HuH-7 (cell line): ENCODE measurements at places on chromosomes 13 and 19.

- DNase-seq = no peak
Measured at GRCh38 chr13:60158321-60158801, 5.4 kb downstream of the DIAPH3 start.

DNA sequence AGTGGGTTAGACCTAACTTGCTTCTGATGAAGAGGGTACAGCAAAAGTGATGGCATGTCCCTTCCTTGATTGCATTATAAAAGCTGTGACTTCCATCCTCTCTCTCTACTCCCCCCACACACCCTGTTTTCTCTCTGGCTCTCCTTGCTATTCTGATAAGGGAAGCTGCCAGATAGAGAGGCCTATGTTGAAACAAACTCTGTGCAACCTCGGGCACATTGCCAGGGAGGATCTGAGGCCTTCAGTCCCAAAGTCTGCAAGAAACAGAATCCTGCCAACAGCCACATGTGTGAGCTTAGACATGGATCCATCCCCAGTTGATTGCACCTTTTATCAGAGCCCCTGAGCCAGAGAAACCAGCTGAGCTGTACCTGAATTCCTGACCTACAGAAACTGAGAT is 44.8 kb upstream of the ARGLU1 start:
- DNase-seq = no peak

- DNase-seq = no peak
Measured at GRCh38 chr13:114200399-114200911, 21.4 kb downstream of the CFAP97D2 start.

DNA sequence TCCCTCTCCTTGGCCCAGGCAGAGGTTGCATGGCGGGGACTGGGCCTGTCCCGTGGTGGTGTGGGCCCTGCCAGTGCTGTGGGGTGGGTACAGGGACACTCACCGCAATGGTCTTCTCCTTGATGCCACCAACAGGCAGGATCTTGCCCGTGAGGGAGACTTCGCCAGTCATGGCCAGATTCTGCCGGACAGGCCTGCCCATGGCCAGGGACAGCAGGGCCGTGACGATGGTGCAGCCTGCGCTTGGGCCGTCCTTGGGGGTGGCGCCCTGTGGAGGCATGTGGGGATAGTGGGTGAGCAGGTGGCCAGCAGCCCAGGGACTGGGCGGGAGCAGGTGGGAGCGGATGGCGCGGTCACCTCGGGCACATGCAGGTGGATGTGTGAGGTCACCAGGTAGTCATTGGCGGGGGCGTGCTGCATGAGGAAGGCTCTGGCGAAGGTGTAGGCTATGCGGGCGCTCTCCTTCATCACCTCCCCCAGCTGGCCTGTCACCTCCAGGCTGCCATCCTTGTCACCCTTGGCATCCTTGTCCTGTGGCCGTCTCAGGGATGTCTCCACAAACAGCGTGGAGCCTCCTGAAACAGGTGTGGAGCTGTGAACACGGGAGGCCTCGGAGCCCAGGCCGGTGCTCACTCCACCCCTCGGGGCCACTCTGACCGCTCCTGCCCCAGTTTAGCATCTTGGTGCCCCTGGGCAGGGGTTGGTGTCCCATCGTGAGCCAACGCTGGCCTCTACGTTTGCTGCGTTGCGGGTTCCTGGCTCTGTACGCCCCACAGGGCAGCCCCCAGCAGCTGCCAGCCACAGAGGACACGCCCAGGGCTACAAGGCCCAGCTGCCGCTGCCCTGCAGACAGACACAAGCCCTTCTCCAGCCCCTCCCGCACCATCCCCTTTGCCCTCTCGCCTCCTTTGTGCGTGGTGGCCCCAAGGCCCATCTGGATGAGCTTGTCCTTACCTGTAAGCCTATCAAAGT is 3.4 kb downstream of the RPL36 start:
- no peak for DNase-seq

GRCh38 chr13:92459306-92459705 is 767.3 kb upstream of the GPC6 start:
- DNase-seq = no peak

- DNase-seq = no peak
Measured at GRCh38 chr13:94550062-94550738, 45.8 kb downstream of the TGDS start.

- DNase-seq = no peak
Measured at GRCh38 chr13:111602874-111603273, 282.4 kb downstream of the TEX29 start.

GRCh38 chr19:18790566-18791314 is at the start of gene COMP:
Gene COMP (minus strand): TSS chr19:18791305. CDS start chr19:18791269, 36 bp downstream.
- no peak for DNase-seq

DNA sequence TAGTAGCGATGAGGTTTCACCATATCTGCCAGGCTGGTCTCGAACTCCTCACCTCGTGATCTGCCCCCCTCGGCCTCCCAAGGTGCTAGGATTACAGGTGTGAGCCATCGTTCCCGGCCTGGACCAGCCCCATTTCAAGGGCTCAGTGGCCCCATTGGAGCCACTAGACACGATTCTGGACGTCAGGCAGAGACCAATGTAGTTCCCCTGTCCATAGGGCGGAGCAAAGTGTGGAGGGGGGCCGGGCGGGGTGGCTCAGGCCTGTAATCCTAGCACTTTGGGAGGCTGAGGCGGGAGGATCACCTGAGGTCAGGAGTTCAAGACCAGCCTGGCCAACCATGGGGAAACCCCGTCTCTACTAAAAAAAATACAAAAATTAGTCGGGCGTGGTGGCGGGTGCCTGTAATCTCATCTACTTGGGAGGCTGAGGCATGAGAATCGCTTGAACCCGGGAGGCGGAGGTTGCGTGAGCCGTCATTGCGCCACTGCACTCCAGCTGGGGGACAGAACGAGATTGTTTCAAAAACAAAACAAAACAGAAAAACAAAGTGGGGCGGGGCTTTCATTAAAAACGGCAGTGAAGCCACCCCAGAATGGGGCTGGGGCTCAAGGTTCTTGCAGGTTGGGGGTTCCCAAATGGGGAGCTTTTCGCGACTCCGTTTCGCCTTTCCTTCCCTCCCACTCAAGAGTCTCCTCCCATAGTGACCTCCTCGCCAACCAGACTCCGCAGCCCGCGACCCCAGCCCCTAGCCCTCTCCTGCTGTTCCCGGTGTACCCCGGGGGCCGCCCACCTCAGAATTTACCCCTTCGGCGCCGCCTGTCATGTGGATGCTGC is 758 bp upstream of the TECR start:
- DNase-seq = no peak

DNA sequence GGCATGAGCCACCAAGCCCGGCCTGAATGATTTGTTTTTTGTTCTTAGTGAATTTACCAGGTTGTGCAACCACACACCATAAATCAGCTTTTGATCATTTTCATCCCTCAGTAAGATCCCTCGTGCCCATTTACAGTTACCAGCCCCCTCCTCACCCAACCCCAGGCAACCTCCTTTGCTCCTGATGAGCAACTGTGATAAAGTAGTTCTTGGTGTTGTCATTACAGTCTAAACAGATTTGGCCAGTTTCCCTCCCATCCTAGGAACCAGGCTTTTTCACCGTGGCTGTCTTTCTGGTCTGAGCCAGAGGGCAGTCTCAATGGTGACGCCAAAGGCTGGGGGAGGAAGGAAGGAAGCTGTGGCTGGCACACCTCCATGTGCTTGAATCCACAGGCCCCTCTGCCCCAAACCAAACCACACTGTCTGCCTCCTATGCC is 61.2 kb upstream of the WDFY2 start:
- peak; percentile 8 for DNase-seq

GRCh38 chr13:24301434-24301833 is 7.9 kb upstream of the C1QTNF9 start:
- DNase-seq = no peak

GRCh38 chr13:111437856-111438547 is 117.6 kb downstream of the TEX29 start:
- no peak for DNase-seq

DNA sequence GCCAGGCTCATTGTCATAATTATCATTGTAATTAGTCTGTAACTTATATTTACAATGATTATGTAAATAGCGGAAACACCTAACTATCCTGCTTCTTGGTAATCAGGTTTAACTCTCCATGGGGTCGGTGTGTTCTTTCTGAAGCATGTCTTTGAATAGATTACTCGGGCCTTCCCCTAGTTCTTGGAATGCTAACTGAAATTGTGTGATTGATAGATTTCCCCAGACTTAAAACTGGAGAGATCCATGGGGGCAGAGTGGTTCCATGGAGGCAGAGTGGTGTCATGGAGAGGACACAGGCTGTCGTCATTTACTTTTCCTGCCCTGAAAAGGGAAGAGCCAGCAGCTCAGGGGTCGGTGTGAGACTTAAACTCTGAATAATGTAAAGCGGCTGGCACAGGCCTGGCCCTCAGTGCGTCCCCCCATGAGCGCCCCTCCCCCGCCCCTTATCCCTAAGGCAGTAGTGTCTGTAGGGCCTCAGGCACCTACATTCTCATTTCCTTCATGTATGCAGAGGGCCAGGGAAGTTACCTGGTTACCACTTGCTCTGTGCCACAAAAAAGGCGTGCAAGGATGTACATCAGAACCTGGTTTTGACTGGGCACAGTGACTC is 225.1 kb downstream of the TM9SF2 start:
- no peak for DNase-seq

GRCh38 chr13:112250788-112251445 is 125.2 kb upstream of the SPACA7 start:
- DNase-seq = no peak

DNA sequence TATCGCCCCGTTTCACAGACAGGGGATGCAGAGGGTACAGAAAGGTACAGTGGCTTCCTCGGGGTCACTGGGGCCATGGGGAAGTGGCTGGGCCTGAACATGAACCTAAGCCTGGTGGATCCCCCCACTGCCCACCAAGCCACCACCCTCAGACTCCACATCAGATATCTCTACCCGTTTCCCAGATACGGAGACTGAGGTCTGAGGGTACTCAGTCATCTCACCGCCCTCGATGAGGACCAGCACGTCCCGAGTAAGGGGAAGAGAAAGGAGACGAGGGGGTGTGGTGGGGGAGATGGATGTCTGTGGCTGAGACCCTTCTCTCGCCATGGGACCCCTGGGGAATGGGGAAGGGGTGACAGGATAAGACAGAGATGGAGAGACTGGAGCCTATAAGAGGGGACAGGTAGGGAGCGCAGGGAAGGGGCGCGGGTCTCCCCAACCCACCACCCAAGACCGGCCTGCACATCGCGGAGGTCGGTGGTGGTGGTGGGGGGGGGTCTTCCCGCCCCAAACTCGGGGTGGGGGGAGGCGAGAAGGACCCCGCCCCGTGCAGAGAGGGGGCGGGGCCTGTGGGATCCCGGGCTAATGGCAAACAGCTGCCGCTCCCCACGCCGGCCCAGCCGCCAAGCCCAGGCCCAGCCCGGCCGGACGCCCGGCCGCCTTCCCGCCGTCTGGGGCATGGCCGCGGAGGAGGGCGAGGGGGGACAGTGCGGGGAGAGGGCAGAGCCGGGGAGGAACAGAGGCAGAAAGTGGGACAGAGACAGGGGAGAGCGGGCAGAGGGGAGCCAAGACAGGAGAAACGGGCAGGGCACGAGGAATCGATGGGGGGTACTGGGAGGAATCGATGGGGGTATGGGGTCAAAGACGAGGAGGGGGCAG is 698 bp downstream of the KANK2 start:
- DNase-seq = no peak

DNA sequence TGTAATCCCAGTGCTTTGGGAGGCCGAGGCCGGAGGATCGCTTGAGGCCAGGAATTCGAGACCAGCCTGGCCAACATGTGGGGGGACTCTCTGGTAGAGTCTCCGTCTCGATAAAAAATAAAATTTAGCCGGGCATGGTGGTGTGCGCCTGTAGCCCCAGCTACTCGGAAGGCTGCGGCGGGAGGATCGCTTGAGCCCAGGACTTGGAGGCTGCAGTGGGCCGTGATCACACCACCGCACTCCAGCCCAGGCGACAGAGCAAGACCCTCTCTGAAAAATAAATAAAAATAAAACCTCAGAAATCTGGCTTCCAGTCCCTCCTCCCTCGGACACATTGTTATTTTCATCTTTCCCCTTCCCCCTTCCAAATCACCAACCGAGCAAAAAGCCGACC is 332 bp downstream of the IRGQ start:
- DNase-seq = no peak

GRCh38 chr13:29689548-29689947 is 94.1 kb upstream of the SLC7A1 start:
- no peak for DNase-seq

DNA sequence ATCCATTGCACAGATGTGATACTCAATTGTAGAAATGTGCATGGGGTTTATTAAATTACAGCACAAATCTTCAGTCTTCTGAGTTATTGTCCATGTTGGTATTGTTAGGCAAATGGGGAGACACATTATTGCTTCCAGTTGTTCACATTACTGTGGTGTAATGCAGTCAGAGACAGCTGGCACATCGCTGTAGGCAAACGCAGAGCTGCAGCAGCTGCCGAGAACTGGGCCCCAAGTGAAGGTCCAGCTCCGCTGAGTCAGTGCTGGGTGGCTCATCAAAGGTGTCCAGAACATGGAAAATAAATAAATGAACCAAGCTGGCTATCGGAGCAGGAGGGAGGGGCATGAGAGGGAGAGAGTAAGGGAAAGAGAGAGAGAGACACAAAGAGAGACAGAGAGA is 299.1 kb upstream of the OBI1 start:
- DNase-seq = no peak

- DNase-seq = peak; percentile 11
Measured at GRCh38 chr13:79869326-79869725, 388.4 kb downstream of the NDFIP2 start.

DNA sequence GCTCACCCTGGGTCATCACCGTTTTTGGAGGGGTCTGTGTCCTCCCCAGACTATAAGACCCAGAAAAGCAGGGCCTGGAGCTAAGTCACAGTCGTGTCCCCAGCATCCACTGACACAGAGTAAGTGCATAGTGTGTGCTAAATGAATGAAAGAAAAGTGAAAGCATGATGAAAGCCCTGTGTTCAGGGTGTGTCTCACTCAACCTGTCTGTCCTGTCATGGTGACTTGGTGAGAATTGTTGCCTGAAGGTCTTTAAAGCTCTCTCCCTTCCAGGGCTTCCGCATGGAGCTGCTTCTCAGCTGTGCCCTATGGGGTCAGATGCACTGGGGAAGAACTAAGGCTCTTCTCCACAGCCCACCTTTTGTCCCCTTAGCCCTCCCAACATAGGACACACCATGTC is 20.5 kb upstream of the IGFL1 start:
- no peak for DNase-seq

GRCh38 chr13:106958621-106959048 is 390.7 kb upstream of the ARGLU1 start:
- DNase-seq = no peak

GRCh38 chr13:43545317-43545874 is 241.4 kb downstream of the ENOX1 start:
- no peak for DNase-seq

GRCh38 chr19:1245494-1246264 is 2.7 kb upstream of the MIDN start:
- no peak for DNase-seq

- DNase-seq = peak; percentile 6
Measured at GRCh38 chr13:25249001-25249543, 38.2 kb downstream of the MTMR6 start.

- DNase-seq = no peak
Measured at GRCh38 chr13:62360609-62361008, 945.0 kb upstream of the PCDH20 start.

GRCh38 chr13:95644601-95645052 is at the start of gene DZIP1:
Gene DZIP1 (minus strand): TSS chr13:95644706. CDS start chr13:95642029, 2,677 bp downstream.
- peak; percentile 35 for DNase-seq
